NCI-H1436 (cell line): ENCODE measurements at places on chromosomes 6 and 20.

- DNase-seq, result no peak
Observed at GRCh38 chr6:73515204-73515655, 5.6 kb downstream of the EEF1A1 start.

GRCh38 chr20:38181207-38181801 is 16.2 kb upstream of the TGM2 start:
- DNase-seq, result no peak

- DNase-seq, result no peak
Observed at GRCh38 chr6:37699887-37700619, 2.4 kb upstream of the MDGA1 start.

DNA sequence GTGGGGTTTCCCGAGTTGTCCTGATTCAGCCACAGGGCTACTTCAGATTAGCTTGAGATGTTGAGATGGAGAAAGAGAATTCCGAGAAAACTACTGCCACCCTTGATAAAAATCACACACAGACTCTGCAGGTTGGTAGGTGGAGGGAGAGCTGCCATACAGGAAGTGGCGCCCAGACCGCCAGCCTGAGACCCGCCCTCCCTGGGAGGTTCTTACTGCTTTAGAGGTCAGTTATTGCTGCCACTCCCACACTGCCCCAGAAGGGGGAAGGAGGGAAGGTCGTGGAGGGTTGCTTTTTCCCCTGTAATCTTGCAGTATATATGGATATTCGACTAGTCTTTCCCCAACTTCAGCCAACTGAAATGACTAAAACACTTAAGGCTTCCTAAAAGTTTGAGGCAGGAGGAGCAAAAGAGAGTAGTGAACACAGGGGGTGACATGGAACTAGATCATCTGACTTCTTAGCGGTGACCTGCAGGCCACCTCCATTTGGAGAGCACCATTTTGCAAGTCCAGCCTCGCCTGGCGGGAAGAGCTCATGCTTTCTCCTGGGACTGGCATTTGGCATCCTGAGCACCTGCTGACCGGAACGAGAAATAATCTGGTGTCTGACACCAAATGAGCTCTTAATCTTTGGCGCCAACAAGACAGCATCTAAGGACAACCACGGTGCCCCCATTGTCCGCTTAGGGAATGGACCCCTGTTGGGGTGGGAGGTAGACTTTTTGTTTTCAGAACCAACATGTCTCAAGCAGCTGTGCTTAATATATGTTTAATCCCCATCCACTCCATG is 35.7 kb upstream of the SLC22A1 start:
- no peak for DNase-seq

DNA sequence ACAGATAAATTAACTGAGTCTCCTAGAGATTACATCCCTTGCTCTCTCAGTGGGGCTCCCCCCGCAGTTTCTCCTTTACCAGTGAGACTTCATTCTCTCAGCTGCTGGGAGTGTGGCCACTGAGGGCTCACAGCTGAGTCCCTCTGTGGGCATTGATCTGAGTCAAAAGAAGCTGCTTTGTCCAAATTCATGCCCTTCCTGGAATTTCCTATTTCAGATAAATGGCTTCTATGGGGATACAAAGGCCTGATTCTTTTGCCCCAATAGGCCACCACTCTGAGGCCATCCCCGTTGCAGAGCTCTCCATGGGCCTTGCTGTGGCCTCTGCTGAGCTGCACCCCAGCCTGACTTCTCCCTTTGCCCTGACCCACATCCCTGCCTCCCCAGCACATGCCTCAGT is 10.0 kb downstream of the CST5 start:
- DNase-seq, result no peak

DNA sequence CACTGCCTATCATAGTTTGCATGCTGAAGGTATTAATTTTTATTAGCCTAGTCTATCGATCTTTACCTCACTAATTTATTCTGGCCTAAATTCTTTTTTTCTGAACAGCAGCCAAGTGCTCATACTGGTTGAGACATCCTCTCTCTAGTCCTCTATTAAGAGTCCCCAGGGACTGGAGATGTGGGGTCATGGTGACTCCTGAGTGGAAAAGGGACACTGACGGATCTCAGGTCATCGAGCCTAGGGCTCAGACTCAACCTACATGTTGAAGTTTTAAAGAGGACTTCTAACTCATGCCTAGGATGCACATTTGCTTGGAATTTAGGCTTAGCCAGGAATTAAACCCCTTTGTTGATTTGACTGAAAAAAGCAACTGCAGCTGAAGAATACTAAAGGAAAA is 378.1 kb downstream of the BTBD9 start:
- DNase-seq, result no peak

- DNase-seq, result no peak
Observed at GRCh38 chr20:48377940-48378339, 449.9 kb downstream of the PREX1 start.

GRCh38 chr20:49813305-49813974 is 812 bp downstream of the SLC9A8 start:
- DNase-seq, result no peak

- no peak for DNase-seq
Observed at GRCh38 chr20:37369846-37370245, 23.9 kb downstream of the SRC start.

GRCh38 chr20:47950124-47950912 is 165.0 kb upstream of the SULF2 start:
- no peak for DNase-seq

GRCh38 chr20:46028772-46029371 is at the start of gene SLC12A5:
Gene SLC12A5, plus strand, starts transcription at chr20:46029215. Its CDS starts 130 bp downstream, at chr20:46029345.
- DNase-seq, result no peak

- DNase-seq, result no peak
Observed at GRCh38 chr20:2285613-2286012, 10.2 kb upstream of the TGM3 start.

DNA sequence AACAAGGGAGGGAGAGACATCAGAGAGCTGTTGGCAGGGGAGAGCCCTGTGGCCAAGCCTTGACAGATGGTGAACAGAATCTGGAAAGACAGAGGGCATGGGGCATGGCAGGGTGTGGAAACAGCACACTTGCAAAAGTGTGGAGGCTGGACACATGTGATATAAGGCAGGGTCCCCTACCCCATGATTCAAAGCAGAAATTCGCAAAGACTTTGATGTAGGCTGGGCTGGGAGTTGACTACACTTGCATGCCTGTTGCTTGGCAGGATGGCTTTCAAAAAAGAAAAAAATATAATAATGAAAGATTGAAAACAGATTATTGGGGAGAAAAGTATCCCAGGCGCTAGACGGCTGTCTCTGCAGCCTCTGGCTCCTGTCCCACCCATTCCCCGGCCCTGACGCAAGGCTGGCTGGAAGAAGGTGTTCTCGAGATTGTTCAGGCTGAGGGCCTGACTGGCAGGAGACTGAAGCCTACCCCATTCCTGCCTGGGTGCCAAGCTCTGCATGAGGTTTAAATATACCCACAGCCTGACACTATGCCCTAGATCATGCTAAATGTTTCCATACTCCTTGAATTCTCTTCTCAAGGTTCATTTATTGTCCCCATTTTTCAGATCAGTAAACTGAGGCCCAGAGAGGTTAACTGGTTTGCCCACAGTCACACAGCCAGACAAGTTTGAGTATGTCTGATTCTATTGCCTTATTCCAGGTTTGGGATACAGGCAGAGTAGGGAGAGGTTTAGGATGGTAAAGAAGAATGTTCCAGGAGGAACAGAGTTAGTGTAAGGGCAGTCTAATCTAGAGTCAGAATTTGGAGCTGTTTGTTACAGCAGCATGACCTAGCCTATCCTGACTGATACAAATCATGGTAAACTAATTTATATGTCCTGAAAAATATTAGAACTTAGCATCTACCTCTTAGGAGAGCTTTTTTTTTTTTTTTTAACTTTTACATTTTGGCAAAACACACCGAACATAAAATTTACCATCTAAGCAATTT is 23.4 kb upstream of the CCN5 start:
- DNase-seq, result no peak
